Uterine smooth muscle cell (primary cell): ENCODE measurements at places on chromosomes 16 and 17. TPM values are rescaled to one million over a fixed set of nuclear protein-coding genes. Genes with fewer than 3 reads are reported as not detected.

Gene PRRT2
- total RNA-seq: 1.8 and 2.9 TPM in 2 replicates

Gene UNK
- total RNA-seq: 17.1 and 19.6 TPM in 2 replicates

Gene KRT17
- 1.00 and 1.5 TPM in 2 replicates for total RNA-seq

Gene MILR1
- 16.4 and 21.7 TPM in 2 replicates for total RNA-seq

Gene RFNG
- total RNA-seq: 28.7 and 50.9 TPM in 2 replicates
